NCI-H510A (cell line): ENCODE measurements at places on chromosomes 12 and 14.

GRCh38 chr14:59983048-59983447, 63.1 kb downstream of the LRRC9 start:
- no peak for DNase-seq

DNA sequence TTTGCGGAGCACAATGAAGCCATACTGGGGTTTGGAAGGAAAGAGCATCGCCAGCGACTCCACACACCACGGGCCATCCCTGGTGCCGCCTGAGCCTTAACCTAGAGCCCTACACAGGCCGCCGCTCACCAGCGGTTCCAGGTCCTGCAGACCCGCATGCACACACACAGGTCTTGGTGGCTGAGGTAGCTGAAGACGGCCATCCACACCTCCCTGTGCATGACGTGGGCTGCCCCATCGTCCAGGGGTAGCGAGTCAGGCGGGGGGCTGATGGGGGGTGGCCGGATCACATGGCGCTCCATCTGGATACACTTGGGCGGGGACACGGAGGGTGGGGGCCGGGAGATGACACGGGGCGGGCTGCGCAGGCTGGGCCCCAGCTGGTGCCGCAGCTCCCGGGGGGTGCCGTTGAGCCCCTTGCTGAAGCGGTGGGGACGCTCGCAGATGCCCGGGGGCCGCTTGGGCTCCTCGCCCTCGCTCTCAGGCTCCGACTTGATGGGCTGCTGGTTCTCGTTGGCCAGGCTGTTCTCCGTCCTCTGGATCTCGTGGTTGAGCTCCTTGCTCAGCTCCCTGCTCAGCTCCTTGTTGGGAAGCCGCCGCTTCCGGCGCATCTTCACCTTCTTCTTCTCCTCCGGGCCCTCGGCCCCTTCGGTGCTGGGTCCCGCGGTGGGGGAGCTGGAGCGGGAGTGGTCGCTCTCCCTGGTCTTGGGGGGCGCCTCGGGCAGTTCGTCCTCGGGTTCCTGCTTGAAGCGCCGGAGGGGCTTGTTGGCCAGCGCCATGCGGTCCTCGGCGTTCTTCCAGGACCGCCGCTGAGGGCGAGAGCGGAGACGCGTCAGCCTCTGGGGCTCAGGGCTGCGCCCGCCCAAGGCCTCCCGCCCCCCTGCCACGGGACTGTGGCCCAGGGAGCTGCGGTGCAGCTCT, 42.4 kb downstream of the RNF34 start:
- no peak for DNase-seq

GRCh38 chr12:132771126-132771838, 9.7 kb upstream of the ANKLE2 start:
- no peak for DNase-seq

DNA sequence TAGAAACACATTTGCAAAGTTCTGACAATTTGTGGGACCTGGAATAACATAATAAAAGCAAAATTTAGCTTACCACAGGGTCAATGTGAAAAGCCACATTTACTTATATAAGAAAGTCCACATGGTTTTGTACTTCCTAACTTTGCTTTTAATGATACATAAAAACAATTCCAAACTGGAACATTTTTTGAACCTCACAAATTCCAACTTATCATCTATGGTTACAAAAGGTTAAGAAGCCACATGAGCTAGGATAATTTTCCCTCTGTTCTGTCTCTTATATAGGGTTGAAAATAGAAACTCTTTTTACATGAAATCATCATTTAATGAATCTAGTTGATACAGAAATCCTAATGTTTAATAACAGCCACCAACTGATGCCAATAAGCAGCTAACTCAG, 8.9 kb upstream of the RERG start:
- DNase-seq: no peak

GRCh38 chr12:54625598-54625997, 9.1 kb downstream of the LACRT start:
- no peak for DNase-seq

- no peak for DNase-seq
Measured at GRCh38 chr14:33504246-33505099, 446.4 kb downstream of the EGLN3 start.

DNA sequence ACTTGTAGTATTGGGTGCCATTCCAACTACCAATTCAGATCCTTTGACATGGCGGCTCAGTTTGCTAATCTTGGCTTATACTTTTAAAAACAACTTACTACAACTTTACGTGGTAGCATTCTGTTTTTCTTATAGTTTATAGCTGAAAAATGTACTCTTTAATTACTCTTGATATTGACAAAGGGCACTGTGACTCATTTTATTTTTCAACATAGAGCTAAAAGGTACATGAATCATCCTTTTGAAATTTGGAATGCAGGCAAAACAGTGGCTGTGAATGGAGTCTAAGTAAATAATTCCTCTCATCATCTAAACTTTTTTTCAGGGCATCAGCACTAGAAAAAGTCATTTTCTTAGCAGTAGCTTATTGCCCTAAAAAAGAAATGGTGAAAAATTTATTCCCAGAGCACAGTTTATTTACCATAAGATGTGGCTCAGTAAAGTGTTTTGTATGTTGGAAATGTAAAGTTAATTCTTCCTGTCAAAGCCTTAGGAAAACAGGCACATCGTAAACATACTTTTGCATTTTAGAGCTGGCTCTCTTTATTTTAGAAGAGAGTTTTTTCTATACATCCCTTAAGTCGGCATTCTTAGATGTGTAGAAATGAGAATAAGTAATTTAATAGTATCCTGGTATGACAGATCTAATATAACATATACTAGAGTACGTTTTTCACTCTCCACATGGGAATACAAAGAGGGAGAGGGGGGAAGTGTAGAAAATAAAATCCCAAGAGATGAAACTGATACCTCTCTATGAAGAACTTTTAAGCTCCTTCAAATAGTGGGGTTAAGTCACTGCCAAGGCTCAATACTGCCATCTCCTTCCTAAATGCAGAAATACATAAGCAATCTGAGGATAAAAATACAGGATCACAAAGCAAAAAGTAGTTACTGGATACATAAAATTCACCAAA, 55.2 kb downstream of the SLC25A21 start:
- no peak for DNase-seq

GRCh38 chr12:10048526-10048925, 18.0 kb downstream of the CLEC9A start:
- no peak for DNase-seq

DNA sequence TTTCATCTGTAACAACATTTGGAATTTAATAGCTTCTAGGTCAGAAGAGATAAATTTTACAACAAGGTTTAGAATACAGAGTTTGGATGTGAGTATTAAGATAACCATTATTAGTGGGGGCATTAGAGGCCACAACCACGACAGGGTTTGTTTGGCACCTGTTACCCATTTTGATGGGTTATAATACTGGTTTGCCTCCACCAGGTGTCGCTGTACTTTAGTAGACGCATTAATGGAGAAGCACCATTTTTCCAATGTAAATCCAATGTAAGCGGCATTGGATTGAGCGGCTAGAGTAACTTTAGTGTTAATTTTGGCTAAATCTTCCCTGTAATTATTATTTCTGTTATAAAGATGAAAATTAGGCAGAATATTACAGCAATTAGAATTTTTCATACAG, 136.2 kb downstream of the SLCO1B3 start:
- DNase-seq: no peak

GRCh38 chr12:124862768-124863415, 772 bp downstream of the SCARB1 start:
- no peak for DNase-seq

DNA sequence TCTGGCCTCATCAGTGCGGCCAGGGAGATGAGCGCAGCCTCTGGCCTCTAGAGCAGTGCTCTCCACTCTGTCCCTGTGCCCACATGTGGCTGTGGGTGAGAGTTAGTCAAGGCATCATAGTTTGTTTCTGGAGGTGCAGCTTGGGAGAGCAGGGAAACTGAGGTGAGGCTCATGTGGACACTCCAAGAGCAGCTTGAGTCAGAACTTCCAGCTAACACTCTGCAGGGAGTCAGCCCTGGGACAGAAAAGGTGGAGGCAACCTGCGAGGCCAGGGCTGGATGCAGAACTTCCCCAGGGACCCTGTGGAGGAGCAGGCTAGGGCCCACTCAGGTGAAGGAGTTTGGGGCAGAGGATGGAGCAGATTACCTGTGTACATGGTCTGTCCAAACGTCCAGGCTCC, 10.8 kb downstream of the ISCA2 start:
- DNase-seq: no peak

DNA sequence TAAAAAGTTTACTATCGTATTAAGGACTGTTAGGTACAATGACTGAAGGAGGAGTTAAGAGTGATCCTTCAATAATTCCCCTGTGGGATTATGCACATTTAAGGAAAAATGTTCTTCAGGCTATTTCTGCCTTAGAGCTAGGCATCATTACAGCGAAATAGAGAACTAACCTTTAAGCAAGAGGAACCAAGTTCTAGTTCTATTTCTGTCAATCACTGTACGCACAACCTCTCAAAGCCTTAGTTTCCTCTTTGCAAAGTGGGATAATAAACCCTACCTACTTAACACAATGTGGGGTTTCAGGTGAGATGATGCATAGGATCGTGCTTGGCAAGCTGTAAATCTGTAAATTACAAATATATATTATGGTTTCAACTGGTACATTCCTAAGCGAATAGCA, 15.4 kb downstream of the NTF3 start:
- DNase-seq: no peak

GRCh38 chr14:50047274-50047676, 69.1 kb downstream of the VCPKMT start:
- DNase-seq: no peak
